ENCODE measurements at places on chromosomes 6 and 20.

- DNase-seq: no peak
Observed at GRCh38 chr6:24899997-24900325, 35.8 kb downstream of the RIPOR2 start.

GRCh38 chr20:8431538-8432434 is 299.7 kb downstream of the PLCB1 start:
- no peak for DNase-seq

GRCh38 chr20:1338096-1338495 is 9.2 kb upstream of the SDCBP2 start:
- peak; percentile 12 for DNase-seq

DNA sequence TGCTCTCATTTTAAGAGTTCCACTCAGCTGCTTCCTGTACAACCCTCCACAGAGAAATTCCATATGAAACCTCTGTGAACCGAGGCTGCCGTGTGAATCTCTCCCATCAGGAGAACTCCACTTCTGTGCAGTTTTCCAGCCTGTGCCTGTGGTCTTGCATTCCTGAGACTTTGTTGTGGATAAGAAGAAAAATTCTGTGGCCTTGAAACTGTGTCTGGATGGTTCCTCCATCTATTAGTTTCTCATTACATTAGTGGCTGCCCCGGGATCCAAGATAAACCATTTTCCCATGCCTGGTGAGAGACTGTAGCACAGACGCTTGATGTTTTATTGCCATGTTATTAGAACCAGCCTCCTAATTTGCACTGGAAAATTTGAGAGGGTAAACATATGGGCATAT is 40.8 kb upstream of the TIAM2 start:
- no peak for DNase-seq

GRCh38 chr6:168113226-168113625 is 34.2 kb upstream of the FRMD1 start:
- DNase-seq: no peak

DNA sequence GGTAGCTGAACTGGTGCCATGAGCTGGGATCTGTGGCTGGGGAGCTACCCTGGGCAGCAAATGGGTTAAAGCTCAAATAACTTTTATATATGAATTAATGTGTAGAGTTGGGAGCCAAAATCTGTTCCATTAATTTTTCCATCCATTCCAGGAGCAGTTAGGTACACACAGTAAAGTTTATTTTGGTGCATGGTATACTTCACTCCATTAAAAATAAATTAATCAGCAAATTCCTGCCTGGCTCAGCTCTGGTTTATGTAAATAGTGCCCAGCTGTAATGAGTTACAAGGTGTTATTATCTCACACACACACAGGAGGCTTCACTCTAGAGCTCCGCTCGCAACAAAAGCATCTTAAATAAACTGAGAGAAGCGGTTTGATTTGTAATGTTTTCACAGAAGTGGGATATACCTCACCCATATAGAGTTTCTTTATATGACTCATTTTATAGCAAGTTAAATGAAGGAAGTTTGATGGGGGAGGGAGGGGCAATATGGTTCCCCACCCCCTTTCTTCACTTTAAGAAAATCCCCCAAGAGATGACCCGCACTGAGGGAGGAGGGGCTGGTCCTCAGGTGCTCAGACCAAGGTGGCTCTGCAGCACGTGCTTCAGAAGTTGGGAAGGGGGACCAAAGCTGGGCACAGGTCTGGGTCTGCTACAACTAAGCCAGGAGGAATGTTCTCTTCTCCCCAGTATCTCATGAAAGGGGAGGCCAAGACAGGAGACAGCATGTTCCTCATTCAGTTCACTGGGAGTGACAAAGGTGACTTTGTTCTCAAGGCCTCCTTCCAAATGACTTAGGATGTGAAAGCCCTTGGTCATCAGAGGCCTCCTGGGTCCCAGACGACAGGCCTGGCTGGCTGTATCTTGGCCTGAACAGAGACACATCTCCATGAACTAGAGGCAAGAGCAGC is 10.5 kb upstream of the FAM83C start:
- DNase-seq: no peak

DNA sequence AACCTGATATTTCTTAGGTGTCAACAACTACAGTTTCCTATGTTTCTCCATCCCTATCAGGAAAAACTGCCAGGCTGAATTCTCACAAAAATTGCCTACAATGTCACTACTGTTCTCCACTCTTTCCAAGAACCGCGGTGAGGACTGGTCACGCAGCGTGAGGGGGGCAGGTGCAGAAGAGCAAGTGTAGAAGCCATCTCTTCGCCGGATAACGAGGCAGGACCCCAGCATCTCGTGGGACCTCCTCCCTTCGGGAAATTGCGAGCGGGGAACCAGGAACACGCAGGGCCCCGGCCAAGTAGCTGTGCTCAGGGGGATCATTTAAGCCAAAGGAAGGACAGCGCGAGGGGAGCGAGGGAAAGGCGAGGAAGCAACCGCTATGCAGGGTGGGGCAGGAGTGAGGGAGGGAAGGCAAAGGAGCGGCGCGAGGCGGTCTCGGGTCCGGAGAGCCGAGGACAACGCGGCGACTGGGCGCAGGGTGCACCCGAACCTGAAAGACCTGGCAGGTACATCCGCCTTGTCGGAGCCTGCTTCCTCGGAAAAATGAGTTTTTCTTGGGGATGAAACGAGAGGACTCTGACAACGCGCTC is 559 bp downstream of the APMAP start:
- peak; percentile 66 for DNase-seq

- DNase-seq: no peak
Observed at GRCh38 chr20:8579035-8579434, 447.0 kb downstream of the PLCB1 start.

- peak; percentile 29 for DNase-seq
Observed at GRCh38 chr6:117951783-117952182, 44.7 kb downstream of the SLC35F1 start.

GRCh38 chr6:155185544-155185943 is 78.3 kb upstream of the CLDN20 start:
- peak; percentile 37 for DNase-seq

- no peak for DNase-seq
Observed at GRCh38 chr20:54305421-54305820, 97.5 kb downstream of the PFDN4 start.

- no peak for DNase-seq
Observed at GRCh38 chr20:23003881-23004460, 31.1 kb upstream of the SSTR4 start.

DNA sequence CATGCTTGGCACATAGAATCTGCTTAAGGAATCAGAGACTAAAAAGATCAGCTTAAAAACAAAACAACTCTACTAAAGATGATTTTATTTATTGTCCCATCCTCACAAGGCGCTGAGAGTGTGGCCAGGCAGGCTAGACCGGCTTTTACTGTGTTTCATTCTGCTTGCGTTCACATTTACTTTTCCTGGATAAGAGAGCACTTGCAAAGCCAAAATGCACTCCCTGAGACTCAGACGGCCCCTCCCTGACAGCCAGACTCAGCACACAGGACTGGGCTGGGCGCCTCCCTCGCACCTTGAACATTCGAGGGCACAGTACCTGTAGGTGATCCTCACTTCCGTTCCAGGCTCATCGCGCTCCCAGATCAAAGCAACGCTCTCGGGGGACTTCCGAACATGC is 10.2 kb downstream of the ACSS1 start:
- DNase-seq: no peak

DNA sequence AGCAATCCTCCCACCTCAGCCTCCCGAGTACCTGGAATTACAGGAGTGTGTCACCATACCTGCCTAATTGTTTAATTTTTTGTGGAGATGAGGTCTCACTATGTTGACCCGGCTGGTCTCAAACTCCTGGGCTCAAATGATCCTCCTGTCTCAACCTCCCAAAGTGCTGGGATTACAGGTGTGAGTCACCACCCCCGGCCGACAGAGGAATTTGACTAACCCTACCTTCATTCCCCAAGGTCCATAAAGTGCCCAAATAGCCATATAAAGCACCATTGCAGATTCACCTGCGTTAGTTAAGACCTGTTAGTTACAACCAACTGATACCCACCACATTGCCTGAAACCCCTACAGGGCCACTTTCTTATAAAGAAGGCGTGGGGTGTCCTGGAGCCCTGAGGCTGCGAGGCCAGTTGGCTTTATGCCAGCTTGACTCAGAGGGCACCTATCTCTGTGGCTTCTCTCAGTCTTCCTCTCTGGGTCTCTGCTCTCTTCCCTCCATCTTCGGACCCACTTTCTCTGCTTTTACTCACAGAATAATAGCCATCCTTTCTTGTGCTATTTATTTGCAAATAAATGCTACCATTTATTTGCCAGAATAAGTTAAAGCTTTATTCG is 65.6 kb downstream of the SLC2A10 start:
- DNase-seq: no peak

DNA sequence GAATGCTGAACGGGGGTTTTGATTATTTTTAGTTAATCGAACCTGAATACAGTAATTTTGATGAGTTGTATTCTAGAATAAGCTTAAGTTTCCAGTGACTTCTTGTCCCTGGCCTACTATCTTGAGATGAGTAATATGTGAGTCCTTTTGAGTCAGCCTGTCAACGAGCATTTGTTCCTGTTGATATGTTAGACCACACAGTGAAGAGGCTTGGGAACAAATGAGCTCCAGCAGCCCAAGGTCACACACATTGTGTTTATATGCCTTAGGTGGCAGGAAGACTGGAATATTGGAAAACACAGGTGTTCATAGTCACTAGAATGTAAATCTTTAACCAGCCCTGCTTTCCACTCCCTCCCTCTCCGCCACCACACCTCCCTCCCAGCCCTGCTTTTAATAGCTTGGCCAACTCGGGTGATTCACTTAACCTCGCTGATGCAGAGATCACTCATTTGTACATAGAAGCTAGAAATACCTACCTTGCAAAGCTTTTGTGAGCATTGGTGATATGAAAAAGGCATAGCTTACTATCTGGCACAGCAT is 9.1 kb downstream of the SMPDL3A start:
- no peak for DNase-seq

- DNase-seq: no peak
Observed at GRCh38 chr6:87731080-87731479, 29.0 kb upstream of the AKIRIN2 start.

DNA sequence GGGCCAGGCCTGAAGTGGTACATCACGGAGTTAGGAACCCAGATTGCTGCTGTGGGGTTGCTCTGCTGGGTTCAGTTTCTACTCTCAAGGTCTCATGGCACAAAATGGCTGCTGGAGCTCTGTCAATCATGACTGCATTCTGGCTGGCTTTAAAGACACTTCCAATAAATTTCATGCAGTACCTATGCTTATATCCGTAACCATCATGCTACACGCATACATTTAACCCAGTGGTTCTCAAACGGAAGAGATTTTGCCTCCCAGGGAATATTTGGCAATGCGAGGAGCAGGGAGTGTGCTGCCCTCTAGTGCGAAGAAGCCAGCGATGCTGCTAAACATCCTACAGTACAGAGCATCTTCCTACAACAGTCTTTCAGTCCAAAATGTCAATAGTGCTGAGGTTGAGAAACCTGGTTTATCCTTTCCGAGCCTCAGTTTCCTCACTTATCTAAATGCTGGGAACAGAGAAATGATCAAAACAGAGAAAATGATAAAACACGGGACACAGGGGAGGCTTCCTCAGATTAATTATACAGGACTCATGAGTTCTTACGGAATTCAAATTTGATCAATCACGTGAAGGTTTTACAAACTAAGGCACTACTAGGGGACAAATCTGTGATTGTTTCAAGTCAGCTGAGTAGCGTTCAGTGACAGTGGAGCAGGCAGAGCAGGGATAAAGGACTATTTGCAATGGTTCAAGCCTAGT is 9.6 kb upstream of the SLC2A10 start:
- DNase-seq: no peak

DNA sequence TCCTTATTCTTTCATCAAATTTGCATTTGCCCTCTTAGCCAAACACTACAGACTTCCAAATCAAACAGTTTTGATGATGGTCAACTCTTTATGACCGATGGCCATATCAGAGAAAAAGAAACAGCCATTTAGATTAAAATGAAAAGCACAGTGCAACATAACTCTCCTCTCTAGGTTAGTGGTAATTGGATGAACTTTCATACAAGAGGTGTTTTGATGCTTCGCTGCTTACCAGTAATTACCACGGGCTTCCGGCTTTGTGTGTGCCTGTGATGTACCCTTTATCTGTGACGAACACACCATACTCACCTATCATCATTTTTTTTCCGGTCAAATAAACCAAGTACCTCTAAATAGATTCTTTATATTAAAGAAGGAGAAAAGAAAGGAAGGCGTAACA is 181.8 kb downstream of the FOXA2 start:
- DNase-seq: no peak

DNA sequence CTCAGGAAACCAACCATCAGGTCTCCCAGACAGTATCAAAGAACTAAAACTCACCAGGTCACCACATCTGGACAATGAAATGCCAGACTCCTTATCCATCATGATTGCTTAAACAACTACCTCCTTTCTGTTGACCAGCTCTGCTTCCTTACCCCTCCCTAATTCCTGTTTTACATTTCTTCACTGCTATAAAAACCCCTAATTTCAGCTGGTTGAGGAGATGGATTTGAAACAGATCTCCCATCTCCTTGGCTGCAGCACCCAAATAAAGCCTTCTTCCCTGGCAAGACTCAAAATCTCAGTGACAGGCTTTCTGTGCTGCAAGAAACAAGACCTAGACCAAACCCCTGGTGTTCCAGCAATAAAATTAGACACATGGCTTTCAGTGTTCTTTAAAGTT is 40.3 kb downstream of the MYLK4 start:
- DNase-seq: no peak

- DNase-seq: peak; percentile 38
Observed at GRCh38 chr20:39874049-39874893, 814.8 kb downstream of the MAFB start.

GRCh38 chr6:47780510-47781356 is 1.1 kb upstream of the OPN5 start:
- DNase-seq: peak; percentile 65

DNA sequence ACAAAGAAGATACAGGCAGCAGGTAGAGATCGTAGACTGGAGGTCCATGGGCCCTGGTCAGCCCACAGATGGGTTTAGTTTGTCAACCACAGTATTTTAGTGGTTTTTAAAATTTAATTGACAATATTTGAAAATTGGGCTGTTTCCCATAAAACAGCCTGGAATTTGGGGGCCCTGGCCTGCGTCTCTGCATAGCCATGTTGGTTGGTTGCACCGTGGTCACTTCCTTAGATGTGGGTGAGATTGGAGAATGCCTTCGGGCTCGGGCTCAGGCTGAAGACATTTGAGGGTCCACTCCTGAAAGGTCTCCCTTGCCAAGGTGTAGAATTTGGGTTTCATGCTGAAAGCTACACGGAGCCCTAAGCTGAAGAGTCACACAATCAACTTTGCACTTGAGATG is 7.7 kb downstream of the DUSP22 start:
- DNase-seq: no peak

DNA sequence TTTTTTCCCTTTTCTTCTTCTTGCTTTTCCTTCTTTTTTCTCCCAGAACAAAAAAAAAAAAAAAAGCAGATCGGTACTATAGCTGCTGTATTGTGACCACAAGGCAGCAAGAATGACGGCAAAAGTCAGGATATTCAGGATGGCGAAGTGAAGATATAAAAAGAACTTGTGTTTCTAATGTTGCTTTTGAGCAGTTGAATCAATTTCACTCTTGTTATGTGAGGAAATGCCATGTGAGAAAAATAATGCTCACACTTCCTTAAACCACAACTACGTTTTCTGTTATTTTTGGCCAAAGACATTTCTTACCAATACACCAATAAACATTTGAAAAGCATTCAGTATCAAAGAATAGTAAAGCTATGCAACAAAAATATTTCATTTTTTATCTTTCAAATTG is 510.5 kb downstream of the HACE1 start:
- DNase-seq: no peak

Measured in D341Med (cell line).